ENCODE measurements at places on chromosomes 5 and 9.

- no peak for DNase-seq
Observed at GRCh38 chr5:7682379-7682778, 168.6 kb downstream of the CFAP90 start.

GRCh38 chr5:148352696-148353095 lies 17.3 kb downstream of the SPINK9 start:
- DNase-seq: no peak

DNA sequence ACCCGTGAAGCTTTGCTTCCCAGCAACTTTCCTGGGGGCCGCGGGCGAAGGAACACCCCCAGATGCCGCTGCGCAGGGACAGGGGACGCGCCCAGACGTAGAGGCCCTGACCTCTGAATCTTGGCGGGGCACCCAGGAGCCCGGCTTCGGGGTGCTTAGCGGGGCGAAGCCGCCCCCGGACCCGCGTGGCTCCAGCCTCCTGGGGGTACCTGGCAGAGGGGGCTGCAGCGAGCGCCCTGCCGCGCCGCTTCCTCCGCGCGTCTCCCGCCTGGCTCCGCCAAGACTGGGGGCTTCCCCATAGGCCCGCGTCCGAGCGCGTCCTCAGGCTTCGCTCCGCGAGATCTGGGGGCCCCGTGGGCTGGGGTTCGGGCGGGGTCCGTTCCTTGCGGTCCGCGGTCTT lies 23.0 kb upstream of the ZNF782 start:
- no peak for DNase-seq

DNA sequence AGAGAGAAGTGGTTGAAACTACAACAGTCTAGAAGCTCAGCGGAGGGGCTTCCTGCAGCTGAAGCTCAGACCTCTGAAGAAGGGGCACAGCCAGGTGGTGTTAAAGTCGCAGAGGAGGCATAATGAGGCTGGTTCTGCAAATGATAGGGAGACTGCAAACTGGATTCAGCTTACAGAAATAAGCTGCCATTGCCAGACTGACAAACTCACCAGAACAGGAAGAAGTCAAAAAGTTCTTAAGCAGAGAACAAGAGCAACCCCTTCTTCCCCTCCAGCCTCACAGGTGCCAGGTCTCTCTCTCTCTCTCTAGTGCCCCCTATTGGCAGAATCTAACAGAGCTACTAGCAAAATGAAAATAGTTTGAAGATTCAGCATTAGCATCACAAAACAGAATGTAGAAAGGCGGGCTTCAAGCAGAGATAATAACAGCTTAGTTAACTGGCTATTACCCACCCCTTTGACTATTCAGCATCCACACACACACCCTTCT lies 76.7 kb downstream of the GRAMD2B start:
- no peak for DNase-seq

DNA sequence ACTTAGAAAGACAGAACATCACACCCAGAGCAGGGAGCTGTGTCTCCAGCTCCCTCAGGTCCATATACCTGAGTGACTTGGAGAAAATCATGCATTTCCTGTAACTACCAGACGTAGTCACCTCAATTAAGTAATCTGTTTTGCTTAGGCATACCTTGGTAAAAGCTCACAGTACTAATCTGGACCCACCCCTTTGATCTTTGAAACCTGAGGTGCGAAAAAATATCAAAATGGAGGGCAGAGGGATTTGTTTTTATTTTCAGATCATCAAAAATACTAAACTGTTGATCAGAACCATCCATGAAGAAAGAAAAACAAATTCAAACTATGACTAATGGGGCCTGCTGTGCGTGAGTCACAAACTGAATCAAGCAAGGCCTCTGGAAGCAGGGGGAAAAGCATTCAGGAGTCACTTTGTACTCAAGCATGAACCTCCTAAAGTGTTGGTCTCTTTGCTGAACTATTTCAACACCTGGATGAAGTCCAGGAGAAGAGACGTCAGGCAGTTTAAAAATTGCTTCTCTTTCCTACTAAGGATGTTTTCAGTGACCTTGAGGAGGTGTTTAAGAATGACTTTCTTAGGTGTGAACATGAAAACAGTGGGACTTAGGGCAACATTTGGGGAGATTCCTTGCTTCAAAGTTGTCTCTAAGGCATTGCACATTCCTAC lies 76.3 kb downstream of the MUSK start:
- DNase-seq: no peak
